Stimulated activated CD8-positive, alpha-beta memory T cell treated with anti-CD3 and anti-CD28 coated beads, Interleukin-4, amount 100 ng/mL, for 48 hours (primary cell): ENCODE measurements at places on chromosomes 3 and 15.

DNA sequence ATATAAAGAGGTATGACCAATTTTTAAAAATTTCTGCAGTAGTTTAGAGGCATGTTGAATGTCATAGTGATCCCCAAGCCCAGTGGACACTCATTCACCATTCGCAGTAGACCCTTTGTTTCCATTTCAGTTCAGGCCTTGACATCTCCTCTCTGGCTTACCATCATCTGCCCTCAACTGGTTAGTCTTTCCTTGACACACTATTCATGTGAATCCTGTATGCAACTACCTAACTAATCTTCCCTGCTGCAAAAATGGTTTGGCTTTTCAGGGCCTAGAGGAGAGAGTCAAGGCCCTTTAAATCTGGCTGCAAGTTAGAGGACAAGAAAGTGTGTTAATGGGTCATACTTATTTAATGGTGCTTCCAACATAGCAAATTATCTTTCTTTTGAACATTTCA lies 10.9 kb downstream of the APH1B start:
- no peak for DNase-seq

DNA sequence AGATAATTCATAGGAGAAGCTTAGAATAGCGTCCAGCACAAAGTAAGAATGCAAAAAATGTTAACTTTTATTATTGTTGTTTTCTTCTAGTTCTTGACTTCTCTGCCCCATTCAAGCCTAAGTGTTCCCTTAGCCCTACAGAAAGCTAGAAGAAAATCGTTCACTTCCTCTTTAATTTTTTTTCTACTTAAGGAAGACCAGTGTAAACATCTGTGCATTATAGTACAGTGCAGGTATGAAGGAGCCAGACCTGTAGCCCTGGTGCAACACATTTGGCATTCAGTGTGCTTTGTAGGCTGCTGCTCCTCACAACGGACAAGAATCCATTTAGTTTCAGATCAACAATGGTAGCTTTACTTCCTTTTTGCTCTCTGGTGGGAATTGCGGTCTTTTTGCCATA lies 127.8 kb upstream of the SLC7A14 start:
- DNase-seq = no peak

- no peak for DNase-seq
Observed at GRCh38 chr3:58899953-58900298, 149.9 kb downstream of the CFAP20DC start.

GRCh38 chr3:84922682-84923081 lies 36.1 kb upstream of the CADM2 start:
- DNase-seq = no peak

GRCh38 chr3:188870431-188870830 lies 301.3 kb upstream of the TPRG1 start:
- DNase-seq = no peak

DNA sequence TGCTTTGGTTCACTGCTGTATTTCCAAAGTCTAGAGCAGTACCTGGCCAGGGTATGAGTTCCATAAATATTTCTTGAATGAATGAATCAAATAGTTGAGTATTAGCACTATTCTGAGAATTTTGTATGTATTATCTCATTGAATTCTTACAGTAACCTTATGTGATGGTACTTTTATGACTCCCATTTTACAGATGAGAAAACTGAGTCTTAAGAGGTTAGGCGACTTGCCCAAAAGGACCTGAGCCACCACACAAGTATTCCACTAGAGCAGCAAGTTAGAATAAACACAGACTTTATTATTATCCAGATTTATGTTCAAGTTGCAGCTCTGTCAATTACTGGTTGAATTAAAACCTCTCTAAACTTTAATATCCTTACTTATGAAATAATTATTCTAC lies 29.4 kb downstream of the CRTC3 start:
- DNase-seq = no peak

- DNase-seq = peak; percentile 84
Observed at GRCh38 chr15:63121382-63122001, at the start of gene LACTB. LACTB (plus strand) TSS chr15:63121861; CDS start chr15:63121872, 11 bp downstream.
